ENCODE measurements at places on chromosomes 5 and 9.

DNA sequence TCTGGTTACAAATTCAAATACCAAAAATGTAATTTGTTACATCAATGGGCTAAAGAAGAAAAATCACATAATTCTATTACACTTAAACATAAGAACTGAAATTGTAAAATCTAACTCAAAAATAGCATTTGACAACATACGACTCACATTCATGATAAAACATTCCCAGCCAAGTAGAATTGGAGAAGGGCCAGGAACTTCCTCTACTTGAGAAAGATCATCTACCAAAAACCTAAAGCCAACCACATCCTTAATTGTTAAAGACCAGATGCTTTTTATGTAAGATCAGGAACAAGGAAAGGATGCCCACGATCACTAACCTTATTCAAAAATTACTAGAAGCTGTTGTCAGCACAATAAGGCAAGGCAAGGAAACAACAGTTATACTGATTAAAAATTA, 1819.8 kb upstream of the C9orf72 start:
- no peak for DNase-seq

DNA sequence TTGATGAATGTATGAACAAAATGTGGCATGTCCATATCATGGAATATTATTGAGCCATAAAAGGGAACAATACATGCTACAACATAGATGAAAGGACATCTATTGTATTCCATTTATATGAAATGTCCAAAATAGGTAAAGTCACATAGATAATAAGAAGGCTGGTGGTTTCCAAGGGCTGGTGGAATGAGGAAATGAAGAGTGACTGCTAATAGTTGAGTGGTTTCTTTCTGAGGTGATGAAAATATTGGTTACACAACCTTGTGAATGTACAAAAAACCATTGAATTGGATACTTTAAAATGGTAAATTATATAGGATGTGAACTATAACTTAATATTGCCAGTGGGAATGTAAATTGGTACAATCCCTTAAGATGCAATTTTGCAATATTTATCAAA, 5.2 kb downstream of the ARSB start:
- DNase-seq, result no peak

DNA sequence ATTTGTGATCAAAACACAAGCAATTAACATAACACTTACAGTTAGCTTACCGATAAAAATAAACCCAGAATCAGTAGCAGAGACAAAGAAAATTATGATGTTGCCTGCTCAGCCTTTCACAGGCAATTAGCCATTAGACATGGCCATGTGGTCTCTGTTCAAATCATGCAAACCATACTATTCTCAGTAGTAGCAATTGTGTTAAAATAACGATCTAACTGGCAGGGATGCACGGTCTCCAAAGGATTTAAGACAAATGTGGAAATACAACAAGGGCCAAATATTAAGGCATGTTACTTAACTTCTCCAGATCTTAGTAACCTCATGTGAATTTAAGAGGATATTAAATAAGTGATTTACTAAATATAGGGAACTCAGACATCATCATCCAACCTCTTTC, 59.5 kb downstream of the PTBP3 start:
- DNase-seq, result no peak

DNA sequence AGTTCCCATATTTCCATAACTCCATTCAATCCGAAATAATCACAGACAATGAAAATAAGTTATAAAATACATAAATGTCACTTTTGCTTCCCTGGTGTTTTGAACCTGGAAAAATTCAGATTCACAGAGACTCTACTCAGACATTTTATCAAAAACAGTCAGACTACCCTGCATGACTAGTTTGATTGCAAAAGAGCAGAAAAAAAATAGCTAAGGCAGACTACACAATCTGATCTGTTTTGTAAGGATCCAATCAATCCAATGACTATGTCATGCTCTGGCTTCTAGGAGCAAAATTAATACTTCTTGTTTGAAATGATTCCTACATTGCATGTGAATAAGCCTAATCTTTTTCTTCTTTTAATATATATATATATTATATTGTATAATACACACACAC, 1262.6 kb downstream of the EFNA5 start:
- no peak for DNase-seq

GRCh38 chr5:157283434-157283833, 17.5 kb downstream of the CYFIP2 start:
- DNase-seq, result no peak

DNA sequence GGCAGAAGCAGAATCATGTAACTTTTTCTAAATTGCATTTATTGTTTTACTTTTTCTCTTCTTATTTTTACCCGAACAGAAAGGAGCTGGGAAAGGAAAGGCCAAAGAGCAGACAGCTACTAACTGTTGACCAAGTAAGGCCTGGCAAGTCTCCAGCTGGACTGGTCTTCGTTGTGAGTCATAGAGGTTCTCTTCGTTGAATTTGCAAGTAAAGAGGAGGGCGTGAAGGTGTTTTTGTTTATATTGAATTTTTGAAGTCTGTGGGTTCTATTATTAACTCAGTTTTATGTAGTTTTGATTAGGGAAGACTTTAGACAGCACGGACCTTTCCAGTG, 416.5 kb upstream of the CCNH start:
- DNase-seq, result no peak

- no peak for DNase-seq
These were observed 21.6 kb upstream of the ANGPTL2 start for GRCh38 chr9:127143920-127144465.

DNA sequence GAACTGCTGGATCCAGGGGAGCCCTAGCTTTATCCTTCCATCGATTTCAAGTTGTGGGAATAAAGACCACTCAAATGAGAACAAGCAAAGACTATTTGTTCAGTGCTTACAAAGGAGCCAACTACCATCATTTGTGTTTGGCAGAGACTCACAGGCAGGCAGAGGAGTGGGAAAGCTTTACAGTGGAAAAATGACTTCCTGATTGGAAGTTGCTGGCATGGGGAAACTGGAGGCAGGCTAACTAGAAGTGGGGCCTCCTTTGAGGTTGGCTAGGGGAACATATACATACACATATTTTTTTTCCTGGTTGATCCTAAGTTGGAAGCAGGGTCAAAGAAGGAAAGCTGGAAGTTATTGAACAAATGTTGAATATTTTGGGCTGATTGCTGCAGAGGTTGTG, 121.7 kb downstream of the ACTBL2 start:
- no peak for DNase-seq

GRCh38 chr5:102858221-102858620, 103.1 kb downstream of the PAM start:
- DNase-seq, result no peak

- no peak for DNase-seq
These were observed 6.3 kb downstream of the SLC12A7 start for GRCh38 chr5:1105350-1106265.

GRCh38 chr5:173192561-173192960, 42.4 kb downstream of the NKX2-5 start:
- no peak for DNase-seq

- no peak for DNase-seq
These were observed 293.3 kb downstream of the FANCC start for GRCh38 chr9:95024097-95024671.

- no peak for DNase-seq
These were observed 6.1 kb downstream of the SH3GLB2 start for GRCh38 chr9:129022037-129022436.

DNA sequence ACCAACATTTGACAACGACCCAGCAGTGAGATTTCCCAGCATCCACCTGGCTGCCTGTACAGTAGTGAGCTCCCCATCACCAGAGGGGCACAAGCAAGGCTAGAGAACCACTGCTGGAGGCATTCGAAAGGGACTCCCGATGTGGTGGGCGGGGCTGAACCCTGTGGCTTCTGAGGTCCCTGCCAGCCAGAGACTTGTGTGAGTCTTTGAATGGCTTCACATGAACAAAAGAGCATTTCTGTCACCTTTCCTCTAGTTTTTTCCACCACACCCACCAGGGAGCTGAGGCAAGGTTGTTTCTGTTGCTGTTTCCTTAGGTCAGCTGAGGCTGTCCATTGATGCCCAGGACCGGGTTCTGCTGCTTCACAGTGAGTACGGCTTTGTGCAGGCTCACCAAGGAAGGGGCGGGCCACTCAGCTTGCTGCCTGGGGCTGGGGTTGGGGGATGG, 15.7 kb downstream of the RGS3 start:
- no peak for DNase-seq

DNA sequence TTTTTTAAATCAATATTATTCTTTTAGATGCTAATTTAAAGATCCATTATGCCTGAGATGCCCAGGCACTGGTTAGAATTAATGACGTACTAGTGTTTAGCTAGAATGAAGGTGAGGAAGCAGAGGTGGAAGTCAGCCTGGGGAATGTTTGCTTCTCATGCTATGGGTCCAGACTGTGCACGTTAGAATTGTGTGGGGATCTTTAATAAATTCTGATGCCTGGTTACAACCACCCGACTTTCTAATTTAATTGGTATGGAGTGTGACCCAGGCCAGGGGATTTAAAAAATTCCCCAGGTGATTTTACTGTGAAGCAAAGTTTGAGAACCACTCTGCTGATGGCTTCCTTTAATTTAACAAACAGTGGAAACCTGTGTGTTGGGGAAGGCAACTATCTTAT, 111.1 kb downstream of the DOCK2 start:
- no peak for DNase-seq

DNA sequence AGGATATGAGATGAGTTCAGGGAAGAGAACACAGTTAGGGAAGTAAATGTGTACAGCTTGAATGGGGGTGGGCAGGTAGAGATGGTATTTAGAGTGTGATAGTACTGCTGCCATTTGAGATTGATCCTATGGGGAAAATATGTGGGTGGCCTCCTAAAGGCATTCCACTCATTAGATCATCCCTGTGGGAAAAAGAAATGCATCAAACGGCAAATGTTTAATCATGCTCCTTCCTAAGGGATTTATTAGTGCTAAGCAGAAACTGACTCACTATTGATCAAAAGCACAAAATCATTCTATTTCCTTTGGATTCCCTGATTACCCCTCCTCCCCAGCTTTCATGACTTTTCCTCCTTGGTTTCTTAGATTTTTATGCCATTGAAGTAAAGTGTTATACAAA, 36.4 kb upstream of the SMC5 start:
- no peak for DNase-seq

DNA sequence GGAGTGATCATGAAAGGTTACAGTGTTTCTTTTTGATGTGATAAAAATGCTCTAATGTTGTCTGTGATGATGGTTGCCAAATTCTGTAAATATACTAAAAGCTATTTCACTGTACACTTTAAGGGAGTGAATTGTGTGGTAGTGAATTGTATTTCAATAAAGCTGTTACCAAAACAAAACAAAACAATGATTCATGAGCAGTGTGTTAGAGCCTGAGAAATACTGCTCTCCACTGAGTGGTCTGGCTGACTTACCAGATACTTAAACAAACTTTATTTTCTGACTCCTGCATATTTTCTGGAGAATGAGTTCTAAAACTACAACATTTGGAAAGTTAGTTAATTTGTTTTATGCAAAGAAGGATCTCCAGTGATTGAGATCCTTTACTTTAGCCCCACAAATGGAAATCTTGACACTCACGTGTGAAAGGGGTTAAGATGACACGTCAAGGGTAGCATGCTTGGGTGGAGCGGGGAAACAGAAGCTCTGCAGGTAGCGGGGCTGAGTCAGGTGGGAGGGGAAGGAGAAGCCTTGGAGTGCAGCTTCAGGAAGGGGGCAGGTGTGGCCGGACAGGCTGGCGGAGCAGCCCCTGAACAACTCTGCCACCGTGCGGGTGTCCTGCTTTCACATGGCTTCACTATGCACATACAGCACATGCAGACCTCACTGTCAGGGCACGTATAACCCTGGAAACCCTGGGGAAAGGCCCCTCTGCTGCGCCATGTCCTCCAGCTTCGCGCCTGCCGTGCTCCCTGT, 256.7 kb downstream of the IRX1 start:
- DNase-seq, result no peak

DNA sequence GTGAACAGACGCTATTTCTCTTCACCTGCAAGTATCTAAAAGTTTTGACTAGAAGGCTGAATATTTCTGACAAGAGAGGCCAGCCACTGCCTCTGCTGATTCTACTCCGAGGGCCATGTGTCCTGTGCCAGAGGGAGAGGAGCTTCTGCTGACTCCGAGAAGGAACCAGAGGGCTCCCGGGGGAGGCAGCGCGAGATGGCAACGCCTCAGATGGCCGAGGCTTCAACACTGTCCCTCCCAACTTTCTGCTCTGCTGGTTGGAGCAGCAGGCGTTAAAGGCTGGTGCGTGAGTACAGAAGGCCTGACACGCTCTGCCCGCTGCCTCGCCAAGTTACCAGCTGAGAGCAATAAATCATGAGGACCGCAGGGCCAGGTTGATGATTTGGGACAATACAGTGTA, 178.8 kb downstream of the GAPVD1 start:
- DNase-seq, result no peak

DNA sequence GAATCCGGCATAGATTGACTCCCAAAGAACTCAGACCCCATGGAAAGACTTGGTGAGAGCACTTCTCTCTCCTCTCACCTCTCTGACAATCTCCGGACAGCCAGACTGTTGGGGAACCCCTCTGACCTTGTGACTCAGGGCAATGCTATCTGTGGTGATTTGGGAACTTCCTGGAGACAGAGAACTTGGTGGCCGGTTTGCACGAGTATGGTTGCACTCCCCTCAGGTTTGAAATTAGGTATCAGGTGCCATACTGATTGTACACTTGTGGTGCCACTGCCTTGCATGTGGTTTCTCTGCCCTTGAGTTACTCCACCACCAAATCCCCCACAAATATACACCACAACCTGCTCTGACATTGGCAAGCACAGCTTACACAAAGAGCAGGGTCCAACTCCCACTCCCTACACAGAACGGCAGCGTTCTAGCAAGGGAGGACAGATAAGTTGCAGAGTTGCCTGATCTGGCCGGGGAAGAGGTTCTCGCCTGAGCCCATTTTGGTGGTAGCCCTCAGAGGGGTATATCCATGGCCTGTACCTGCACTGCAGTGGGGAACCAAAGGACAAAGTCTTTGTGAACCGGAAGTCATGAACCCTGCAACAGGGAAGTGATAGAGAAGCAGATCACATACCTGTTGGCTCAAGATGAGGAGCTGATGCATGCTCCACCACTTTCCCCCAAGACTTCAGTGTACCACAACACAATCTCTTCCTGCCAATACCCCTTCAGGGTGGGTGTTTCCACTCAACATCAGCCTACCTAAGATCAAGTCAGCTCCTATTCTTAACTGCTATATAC, 255.1 kb downstream of the MCTP1 start:
- no peak for DNase-seq

GRCh38 chr5:174251305-174252000, 205.9 kb downstream of the NSG2 start:
- no peak for DNase-seq

DNA sequence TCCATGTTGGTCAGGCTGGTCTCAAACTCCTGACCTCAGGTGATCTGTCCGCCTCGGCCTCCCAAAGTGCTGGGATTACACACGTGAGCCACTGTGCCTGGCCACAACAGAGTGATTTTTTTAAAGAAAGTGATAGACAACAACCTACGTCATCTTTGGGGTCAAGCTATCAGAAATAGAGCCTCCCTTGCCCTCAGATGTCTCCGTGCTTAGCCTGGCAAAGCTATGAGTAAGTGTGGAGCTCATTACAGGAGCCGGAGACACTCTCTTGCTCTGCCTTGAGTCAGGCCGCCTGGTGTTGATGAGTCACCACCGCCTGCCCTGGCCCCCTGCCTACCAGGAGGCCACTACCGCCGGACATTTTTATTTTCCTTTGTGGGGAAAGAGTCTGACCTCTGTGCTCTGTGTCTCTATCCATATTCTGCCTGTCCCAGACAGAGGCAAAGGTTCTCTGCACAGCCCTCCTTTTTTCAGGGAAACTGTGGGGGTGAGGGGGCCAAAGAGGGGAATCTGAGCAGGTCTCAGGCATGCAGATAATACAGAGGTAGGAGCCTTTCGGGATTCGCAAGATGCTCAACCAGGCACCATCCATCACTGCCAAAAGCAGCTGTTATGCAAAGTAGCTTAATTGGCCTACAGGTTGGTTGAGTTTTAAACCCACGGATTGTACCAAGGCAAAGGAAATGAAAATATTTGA, 123.7 kb upstream of the CPEB4 start:
- DNase-seq, result no peak
